ENCODE measurements at places on chromosomes 1 and 21. TPM values are rescaled to one million over a fixed set of nuclear protein-coding genes. Genes with fewer than 3 reads are reported as not detected.

- DNase-seq, result no peak
Observed at GRCh38 chr1:4083231-4084047, 183.4 kb upstream of the C1orf174 start.

DNA sequence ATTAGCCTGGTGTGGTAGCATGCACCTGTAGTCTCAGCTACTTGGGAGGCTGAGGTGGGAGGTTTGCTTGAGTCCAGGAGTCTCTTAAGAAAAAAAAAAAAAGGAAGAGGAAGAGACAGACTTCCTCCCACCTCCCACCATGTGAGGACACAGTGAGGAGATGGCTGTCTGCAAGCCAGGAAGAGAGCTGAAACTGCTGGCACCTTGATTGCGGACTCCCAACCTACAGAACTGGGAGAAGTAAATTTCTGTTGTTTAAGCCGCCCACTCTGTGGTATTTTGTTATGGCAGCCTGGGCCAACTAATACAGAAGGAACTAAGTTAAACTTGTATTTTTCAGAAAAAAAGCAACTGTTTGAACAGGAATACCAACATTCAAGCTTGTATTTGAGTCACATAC is 21.7 kb downstream of the DOP1B start:
- no peak for DNase-seq

DNA sequence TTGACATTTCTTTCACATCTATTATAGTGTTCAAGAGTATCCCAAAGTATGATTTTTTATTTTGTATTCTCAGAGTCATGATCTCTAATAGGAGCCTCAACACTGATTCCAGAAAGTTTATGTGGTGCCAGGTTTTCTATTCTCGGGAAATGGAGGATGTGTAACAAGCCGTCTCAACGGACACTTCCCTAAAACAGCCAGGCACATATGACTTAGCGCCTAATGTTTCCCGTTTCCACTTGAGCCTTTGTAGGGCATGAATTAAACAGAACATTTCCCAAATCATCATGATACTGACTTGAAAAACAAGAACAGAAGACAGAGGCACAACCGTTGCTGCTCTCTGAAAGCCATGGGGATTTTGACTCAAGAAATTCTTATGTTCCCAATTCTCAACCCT is 8.0 kb downstream of the CYYR1 start:
- no peak for DNase-seq

- no peak for DNase-seq
Observed at GRCh38 chr1:169072945-169073725, 33.4 kb upstream of the ATP1B1 start.

DNA sequence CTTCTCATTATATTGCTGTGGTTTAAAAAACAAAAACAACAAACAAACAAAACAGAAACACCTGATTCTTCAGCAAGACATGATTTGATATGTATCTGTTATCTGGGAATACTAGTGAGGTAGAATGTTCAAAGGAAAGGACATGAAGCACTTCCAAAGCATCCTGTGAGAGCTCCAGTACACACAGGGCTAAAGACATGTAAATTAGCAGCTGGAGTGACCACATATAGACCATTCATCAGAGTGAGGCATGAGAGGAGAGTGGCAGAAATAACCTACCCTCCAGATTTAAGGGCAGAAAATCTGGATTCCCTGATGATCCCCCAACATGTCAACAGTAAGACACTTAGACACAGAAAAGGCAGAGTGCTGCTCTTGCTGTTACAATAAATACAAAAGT is 260.5 kb upstream of the CHRM3 start:
- no peak for DNase-seq

DNA sequence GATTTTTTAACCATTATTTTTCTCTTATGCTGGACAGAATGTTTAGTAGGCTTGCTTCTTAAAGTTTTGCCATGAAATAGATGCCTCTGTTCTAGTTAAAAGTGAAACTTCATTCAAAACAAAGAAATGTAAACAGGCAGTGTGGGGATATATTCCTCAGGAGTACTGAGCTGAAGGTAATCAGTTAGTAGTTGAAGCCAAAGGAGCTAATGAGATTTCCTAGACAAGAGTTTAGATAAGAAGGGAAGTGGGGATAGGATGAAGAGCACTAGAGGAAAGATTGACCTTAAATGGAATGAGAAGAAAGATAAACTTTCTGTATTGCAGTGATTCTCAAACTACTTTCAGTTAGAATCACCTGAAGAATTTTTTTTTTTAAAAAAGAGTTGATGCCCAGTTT is 23.9 kb downstream of the PRRC2C start:
- DNase-seq, result no peak

DNA sequence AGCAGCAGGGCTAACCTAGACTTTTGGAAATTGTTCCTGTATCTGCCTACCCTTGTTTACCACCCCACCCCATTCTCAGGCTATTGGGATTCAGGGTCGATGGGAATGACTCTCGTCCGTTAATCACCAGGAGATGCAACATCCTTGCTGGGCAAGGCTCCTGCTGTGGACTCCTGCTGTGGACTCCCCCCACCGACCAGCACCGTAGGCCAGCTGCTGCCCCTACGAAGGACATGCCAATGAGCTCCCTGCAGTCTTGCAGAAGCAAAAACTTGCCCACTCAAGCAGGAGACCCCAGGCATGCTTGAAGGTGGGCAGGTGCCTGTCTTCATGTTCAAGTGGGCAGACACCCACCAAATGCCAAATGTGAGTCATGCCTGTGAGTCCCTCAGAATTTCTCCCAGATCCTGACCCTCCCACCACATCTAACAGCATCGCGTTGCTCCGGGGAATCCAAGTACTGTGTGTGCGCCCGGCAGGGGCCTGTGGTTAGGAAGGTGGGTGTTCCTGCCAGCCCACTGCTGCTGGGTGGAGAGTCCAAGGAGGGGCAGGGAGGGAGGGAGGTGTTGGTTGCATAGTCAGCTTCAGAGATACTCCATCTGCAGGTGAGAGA is 41.7 kb upstream of the SOX13 start:
- no peak for DNase-seq

DNA sequence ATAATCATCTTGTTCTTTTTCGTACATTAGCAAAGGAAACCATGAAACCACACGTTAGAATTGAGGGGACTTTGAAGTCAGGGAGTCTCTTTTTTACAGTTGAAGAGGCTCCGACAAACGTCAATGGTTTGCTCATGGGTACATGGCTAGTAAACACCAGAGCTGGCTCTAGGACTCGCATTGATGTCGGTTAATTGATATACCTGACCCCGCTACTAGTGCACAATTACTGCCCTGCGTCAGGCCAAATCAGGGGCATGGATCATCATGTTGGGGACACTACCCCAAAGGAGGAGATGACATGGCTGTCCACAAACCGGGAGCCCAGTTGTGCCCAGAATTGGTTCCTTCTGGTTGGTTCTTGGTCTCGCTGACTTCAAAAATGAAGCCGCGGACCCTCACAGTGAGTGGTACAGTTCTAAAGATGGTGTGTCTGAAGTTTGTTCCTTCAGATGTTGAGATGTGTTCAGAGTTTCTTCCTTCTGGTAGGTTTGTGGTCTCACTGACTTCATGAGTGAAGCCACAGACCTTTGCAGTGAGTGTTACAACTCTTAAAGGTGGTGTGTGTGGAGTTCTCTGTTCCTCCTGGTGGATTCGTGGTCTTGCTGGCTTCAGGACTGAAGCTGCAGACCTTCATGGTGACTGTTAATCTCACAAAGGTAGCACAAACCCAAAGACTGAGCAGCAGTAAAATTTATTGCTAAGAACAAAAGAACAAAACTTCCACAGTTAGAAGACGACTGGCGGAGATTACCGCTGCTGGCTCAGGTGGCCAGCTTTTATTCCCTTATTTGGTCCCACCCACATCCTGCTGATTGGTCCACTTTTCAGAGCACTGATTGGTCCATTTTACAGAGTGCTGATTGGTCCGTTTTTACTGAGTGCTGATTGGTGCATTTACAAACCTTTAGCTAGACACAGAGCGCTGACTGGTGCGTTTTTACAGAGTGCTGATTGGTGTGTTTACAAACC is 126.9 kb upstream of the ERRFI1 start:
- DNase-seq, result no peak

The DYNLT5 gene
- not detected for polyA plus RNA-seq

The EVA1C gene
- 14.4 TPM for polyA plus RNA-seq

The KHDRBS1 gene
- polyA plus RNA-seq, result 81.2 TPM

The NDUFS5 gene
- 548 TPM for polyA plus RNA-seq

The LCE1B gene
- polyA plus RNA-seq, result 0.54 TPM

The DNM3 gene
- polyA plus RNA-seq, result 1.3 TPM

Measured in foreskin keratinocyte (primary cell).